NCI-H446 (cell line): ENCODE measurements at places on chromosomes 3 and 15.
A peak's percentile ranks its signal among the peaks of the same experiment; 100 is the strongest.

DNA sequence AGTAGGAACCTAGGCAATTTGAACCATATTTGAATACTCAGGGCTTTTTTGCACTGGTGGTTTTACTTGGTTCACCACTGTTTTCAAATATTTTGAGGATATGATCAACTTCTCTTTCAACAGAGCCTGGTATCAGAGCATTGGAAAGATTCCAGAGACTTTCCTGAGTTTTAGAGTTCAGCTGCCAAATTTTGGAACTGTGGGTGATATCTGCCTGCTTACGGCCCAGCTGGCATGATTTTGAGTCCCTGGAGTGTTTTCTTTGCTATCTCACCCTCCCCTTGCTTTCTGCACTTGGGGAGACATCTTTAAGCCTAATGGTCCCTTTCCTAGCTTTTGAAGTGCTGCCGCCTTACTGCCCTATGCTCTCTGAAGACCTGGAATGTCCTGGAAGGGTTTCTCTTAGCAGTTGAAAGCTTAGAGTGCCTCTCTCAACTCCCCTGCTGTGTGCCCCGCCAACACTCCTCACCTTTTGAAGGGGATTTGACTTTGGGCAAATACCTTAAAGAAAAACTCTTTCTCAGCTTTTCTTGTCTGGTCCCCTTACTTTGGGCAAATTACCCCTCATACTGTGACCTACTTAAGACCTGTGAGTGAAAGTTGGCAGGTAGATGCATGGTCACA lies 539.1 kb downstream of the MFSD1 start:
- DNase-seq = peak; percentile 15

DNA sequence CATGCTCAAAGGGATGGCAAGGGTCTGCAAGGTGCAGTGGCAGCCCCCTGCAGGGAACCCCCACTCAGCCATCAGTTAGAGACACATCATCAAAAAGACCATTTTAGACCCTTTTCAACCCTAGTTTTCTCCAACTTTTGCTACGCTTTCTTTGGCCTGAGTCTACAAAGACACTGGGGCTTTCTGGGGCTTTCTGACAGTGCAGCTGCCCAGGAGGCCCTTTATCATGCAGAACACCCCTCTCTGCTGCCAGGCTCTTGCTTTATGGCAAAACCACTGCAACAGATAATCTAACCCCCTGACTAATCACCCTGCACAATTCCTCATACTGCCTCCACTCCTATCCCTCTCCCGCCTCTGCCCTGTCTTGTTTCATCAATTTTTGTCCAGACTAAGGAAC lies 2.4 kb downstream of the NMNAT3 start:
- DNase-seq = no peak

GRCh38 chr3:177551431-177551836 lies 354.2 kb upstream of the TBL1XR1 start:
- DNase-seq = no peak

- no peak for DNase-seq
Observed at GRCh38 chr3:100097919-100098783, 16.1 kb downstream of the FILIP1L start.

GRCh38 chr3:87488765-87489164 lies 212.4 kb upstream of the POU1F1 start:
- DNase-seq = no peak

- no peak for DNase-seq
Observed at GRCh38 chr15:31256378-31257265, 70.0 kb upstream of the KLF13 start.

GRCh38 chr3:56624725-56625124 lies 58.3 kb downstream of the TASOR start:
- no peak for DNase-seq

DNA sequence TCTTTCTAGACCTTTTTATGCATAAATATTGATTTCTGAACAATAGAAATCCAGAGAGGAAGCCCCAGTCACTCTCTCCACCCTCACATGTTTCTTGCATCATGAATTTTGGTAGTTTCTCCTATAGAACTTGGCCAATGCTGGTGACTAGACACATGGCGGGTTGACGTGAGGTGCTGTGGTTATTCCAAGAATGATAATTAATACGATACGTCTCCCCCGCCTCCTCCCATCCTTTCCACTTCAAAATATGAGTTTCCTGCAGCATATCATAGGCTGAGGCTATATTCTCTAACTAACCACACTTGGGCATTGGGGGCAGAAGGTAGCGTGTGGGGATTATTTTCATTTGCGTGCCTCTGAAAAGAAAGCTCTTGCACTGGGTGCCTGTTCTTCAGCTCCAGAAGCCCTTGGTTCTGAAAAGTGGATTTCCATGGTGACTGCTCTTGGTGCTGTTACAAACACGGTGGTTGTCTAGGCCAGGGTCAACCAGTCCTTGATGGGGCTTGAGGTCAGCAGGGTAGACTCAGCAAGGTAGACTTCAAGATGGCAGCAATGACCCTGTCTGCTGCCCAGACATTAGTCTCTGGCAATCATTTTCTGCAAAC lies 5.3 kb downstream of the TNFSF10 start:
- no peak for DNase-seq

- no peak for DNase-seq
Observed at GRCh38 chr15:67135494-67135893, 70.1 kb downstream of the SMAD3 start.

DNA sequence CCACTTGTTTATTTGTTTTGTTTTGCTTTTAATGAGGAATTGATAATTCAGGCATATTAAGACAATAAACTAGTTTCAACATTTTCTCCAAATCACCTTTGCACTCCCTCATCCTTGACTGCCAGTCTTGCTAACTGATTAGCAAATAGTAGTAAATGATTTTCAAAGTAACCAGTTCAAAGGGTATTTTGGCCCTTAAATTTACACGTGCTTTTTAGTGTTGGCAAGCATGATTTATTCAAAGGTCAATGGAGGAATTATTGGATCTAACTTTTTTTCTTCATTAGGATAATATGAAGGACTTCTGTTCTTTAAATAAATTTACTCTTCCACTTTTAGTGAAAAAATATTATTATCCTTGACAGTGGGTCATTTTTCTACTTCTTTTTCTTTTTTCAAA lies 53.8 kb downstream of the BCHE start:
- no peak for DNase-seq

DNA sequence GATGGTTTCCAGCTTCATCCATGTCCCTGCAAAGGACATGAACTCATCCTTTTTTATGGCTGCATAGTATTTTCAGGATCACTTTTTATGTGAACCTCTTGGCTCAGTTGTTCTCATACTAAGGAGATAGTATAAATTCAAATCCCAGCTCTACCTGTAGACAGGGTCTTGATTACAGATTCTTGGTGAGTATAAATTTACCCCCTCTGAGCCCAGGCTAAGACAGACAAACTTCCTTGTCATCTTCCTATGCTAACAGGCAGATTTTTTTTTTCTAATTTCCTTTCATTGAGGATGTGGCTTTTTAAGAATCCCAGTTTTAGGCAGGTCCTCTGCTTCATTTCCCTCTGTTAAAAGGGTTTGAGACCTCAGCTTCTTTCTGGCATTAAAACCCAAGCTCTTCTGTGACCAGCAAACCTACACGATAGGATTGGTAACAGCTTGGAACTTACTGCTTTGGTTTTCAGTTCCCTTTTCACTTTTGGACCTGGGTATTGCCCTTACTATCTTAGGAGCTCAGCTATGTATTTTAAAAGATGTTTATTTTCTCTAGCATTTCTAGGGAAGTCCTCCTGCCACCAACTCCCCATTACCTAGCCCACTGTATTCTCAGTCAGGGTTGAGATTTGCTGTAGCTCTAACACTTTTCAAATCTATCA lies 72.5 kb downstream of the VPS8 start:
- no peak for DNase-seq

- DNase-seq = no peak
Observed at GRCh38 chr3:119175872-119176756, 2.7 kb downstream of the UPK1B start.

- DNase-seq = no peak
Observed at GRCh38 chr3:188365988-188366698, 212.2 kb downstream of the LPP start.

DNA sequence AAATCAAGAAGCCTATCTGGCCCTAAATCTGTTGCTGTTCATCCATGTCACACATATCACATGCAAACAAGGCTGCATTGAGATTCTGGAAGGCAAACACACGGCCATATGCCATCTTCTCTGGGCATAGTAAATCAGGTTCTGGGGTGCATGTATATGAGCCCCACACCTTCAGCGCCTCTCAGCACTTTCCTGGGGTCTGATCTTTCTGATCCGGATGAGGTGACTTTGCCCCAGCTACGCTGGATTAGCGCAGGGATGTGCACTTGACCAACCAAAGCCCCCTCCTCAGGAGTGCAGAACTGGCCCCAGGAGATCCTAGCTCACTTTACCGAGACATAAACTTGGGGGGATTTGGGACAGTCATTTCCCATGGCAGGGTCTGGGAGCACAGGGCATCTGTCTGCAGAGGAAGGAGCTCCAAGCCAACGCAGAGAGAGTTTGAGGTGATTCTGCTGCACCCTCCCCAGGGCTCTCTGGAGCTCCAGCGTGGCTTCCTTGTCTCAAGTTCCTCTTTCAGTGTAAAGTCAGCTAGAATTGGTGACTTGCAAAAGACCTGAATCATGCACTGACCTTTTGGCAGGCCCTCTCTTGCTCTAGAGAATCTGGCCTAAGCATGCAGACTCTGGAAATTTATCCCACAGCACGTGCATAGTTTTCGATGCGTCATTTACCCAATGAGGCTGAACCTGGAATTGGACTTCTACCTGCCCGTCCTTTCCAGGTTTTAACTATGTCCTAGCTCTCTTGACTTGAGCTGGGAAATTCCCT lies 63.5 kb upstream of the KLF13 start:
- no peak for DNase-seq

GRCh38 chr15:54282228-54282836 lies 304.1 kb downstream of the UNC13C start:
- DNase-seq = no peak

GRCh38 chr3:140472306-140473020 lies 205.4 kb upstream of the TRIM42 start:
- no peak for DNase-seq

- DNase-seq = peak; percentile 31
Observed at GRCh38 chr3:71069797-71070196, 513.7 kb downstream of the FOXP1 start.

DNA sequence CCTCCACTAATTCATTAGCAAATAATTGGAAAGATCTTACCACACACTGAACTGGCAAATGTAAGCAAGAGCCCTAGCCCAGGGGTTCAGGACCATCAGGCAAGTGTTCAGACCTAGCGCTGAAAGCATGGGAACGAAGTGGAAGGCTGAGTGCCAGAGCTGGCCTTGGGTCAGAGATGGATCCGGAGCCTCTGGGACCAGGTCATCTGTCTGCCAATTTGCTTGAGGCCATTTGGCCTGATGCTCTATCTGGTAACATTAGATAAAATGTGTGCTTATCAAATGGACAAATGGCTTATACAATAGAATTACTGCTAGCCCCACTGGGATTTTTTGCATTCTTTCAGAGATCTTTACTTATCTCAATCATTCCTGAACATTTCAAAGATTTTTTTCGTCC lies 1.4 kb upstream of the TMC3 start:
- DNase-seq = no peak

GRCh38 chr15:24858737-24859601 lies 95.8 kb upstream of the SNRPN start:
- DNase-seq = no peak

GRCh38 chr15:90818251-90819210 lies 49.9 kb upstream of the FURIN start:
- no peak for DNase-seq

GRCh38 chr15:80902298-80902801 lies 87.3 kb downstream of the MESD start:
- no peak for DNase-seq

DNA sequence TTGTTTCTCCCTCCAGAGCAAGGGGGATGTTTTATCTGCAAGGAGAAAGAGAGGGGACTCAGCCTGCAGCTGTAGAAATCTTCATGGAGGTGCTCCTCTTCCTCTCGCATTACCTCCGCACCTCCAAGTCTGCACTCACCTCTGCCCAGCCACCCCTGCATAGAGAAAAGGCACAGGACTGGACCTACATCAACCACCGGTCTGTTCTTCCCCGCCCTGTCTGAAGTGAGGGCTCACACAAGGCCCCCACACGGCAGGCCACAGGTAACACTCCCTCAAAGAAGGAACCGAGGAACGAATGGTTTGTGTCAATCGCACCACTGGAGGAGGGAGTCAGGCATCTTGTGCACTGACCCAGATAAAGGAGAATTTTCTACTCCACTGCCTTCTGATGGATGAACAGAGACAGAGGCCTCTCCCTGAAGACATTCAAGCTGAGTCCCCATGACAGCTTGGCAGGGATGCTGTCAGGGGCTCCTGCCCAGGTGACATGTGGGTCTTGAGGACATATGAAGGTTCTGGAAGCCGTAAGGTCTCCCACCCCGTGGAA lies 260.3 kb downstream of the XXYLT1 start:
- DNase-seq = no peak

- DNase-seq = no peak
Observed at GRCh38 chr3:127350172-127351050, 62.6 kb upstream of the PRR20G start.
